ENCODE measurements at places on chromosomes 16 and 17.

- DNase-seq: no peak
Observed at GRCh38 chr17:77200711-77201110, 59.9 kb downstream of the SEC14L1 start.

DNA sequence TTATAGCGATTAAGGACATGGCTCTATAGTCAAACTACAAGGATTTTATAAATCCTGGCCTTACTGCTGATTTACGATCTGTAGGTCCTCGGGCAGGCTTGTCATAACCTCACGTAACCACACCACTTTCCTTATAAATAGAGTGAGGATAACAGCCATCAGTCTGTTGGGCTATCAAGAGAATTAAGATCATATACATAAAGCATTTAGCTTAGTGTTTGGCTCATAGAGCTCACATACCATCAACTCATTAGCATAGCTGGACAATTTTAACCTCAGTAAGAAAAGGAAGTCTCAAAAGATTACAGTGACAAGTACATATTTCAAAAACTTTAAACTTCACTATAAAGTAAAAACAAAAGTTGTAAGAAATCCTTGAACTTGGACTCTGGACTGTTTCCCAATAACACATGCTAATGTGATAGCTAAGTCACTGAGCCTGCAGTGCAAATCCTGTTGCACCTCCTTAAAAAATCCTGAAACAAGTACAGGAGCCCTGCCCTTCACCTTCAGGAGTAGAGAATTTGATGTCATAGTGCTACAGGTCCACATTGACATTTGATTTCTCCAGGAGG lies 20.8 kb upstream of the CLEC3A start:
- no peak for DNase-seq

DNA sequence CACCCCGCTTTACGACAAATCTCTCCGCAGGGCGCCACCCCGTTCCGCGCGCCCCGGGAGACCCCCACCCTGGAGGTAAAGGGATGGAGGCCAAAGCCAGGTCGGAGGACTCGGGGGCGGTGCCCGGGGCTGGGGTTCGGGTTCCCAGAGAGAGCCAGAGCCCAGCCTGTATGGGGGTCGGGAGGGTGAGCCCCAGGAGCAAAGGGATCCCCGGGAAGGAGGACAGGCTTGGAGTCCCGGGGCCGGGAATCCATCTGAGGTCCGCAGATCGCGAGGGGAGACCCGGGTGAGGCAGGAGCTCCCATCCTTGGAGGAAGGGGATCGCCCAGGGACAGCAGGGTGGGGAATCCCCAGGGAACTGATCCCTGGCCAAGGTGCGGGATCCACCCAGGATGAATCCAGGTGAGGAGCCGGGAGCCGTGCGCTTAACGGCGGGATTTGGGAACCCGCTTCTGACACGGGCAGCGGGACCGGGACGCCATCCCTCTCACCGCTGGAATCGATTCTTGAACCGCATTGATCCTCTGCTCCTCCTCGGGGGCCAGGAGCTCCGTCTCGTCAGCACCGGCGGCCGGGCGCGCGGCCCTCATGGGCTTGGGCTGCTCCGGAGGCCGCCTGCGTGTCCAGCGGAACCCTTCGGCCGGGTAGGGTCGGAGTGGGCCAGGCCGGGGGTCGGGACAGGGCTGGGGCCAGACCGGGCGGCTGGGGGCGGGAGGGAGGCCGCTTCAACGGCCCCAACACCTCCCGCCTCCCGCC lies at the start of gene MMD:
MMD (minus strand) TSS at position 657 of the 756 bp plus-strand sequence; CDS start at position 517, 140 bp downstream.
- DNase-seq: peak; percentile 68

GRCh38 chr16:27311897-27312303 lies 1.9 kb upstream of the IL4R start:
- DNase-seq: no peak

- no peak for DNase-seq
Observed at GRCh38 chr16:72969812-72970211, 78.1 kb downstream of the ZFHX3 start.

DNA sequence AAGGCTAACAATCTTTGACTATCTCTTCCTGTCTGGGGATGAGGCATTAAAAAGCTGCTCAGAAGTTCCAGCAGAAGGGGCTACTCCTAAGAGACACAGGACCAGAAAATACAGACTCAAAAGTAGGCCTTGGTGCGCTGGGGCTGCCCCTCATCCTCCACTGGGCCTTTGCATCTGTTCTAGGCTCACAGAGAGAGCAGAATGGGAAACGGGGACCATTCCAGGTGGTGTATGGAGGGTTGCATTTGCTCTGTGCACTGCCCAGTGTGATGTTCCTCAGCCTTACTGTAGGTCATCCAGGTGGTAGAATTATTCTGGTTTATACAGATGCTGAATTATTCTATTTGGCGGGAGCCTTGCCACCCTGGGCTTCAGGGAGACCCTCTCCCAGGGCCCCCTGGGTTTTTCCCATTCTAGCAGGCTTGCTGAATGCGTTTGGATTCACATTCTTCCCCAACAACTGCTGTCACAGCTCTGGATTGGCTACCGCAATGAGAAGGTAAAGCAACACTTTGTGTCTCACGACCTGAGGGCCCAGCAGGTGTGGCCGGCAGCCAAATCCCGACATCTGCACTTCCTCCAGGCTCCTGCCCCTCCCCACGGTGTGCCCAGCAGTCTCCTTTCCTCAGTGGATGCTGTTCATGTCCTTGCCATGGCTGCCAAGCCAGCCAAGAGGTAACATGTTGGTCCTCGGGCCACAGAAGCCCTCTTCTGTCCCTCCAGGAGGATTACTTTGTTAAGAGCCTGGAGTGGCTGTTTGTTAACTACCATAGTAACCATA lies 25.0 kb upstream of the ZNHIT3 start:
- no peak for DNase-seq

- no peak for DNase-seq
Observed at GRCh38 chr17:21522755-21523336, 146.7 kb downstream of the KCNJ12 start.

DNA sequence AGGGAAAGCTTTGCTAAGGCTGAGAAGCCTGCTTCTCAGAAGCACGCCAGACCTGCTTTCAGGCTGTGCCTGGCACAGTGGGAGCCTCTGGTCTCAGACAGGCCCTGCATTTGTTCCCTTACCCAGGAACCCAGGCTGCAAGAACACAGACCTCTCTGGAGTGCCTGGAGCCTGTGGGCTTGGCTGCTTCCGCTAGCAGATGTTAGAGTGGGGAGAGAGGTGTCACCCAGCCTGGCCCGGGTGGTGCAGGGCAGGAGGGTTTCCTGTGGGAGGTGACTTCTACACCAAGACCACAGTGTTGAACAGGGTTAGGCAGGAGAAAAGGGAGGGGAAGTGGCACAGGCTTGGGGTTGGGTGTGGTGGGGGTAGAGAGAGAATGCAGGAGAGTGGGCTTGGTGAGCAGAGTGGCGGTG lies 35.8 kb upstream of the ADGRG1 start:
- peak; percentile 84 for DNase-seq

DNA sequence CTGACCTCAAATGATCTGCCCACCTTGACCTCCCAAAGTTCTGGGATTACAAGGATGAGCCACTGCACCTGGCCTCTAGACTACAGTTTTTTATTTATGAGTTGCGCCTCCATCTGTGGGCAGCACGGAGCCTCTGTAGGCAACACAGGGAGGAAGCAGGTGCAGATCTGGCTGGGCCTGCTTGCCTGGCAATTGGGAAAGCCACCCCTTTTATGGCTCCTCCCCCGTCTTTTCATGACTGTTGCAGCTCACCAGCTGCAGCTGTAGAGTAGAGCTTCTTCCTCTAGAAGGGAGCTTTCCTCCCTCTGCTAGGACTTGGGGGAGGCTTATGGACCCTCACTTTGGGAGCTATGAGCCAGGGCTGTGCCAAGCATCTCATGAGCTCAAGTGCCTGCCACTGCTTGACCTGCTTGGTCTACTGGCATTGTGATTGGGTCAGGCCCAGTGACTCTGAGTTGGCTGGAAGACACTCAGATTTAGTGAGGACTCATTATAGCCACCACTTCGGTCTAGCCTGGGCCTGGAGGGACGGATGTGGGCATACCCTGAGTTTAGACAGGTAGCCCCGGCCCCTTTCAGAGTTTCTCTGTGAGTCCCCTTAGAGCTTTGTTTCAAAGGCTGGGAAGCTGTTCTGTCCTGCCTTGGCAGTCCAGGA lies 6.9 kb upstream of the SLC7A6 start:
- no peak for DNase-seq

GRCh38 chr17:74116087-74116717 lies 87.3 kb upstream of the RPL38 start:
- DNase-seq: no peak

DNA sequence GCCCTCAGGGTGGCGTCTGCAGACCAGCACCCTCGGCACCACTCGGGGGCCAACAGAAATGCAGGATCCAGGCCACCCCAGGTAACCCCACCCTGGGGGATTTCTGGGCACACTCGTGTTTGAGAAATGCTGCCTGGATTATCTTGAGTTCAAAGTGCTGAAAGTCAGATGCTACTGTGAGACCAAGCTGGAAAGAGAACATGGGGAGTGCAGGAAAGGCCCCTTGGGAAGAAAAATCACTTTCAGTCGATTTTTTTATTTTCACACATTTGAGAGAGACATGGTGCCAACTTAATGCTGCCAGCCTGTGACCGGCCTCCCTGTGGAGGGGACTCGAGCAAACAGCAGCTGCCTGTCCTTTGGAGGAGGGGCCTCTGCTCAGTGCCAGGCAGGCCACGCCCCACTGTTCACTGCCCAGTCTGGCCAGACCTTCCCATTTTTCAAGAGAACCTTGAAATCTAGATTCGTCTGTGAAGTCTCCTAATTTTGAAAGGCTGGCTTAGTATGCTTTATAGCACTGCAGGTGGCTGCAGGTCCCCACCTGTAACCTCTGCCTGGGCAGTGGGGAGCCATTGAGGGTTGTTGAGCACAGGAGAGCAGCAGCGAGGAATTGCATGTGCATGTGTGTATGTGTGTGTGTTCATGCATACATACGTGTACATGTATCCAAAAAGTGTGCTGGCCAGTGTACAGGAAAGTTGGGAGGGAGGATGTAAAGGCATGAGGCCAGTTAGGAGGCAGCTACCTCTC lies 70.7 kb upstream of the PLCG2 start:
- no peak for DNase-seq

DNA sequence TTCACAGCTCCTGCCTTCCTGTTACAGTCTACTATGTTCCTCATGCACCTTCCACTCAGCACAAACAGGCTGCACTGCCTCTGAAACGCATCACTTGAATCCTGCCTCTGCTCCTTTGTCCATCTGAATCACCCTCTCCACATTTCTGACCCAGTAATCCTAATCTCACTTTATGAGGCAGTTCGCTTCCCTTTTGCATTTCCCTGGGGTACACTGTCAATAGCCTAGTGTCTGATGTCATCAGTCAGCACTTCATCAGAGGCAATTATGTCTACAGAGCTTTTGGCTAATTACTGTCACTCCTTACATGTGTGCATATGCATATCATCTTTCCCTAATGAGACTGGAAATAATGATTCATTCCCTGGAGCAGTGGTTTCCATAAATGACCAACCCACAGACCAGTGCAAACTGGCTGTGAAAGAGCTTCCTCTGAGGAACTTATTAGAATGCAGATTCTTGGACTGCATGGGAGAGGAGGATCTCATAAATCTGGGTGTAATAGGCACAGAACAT lies 23.6 kb downstream of the CA4 start:
- DNase-seq: no peak

GRCh38 chr17:282000-282911 lies 70.4 kb downstream of the RPH3AL start:
- DNase-seq: no peak

GRCh38 chr16:76441391-76441790 lies 164.2 kb downstream of the CNTNAP4 start:
- DNase-seq: no peak

DNA sequence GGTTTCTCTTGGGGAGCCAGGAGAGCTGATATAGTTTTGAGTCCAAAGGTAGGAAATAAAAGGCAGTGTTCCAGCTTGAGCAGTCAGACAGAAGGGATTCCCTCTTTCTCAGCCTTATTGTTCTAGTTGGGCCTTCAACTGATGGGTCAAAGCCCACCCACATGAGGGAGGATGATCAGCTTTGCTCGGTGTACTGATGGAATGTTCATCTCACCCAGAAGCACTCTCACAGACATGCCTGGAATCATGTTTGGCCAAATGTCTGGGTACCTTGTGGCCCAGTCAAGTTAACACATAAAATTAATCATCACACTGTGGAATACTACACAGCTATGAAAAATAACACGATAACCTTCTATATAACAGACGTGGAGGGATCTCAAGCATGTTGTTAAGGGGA lies 23.1 kb upstream of the KCNG4 start:
- no peak for DNase-seq

- DNase-seq: no peak
Observed at GRCh38 chr17:7343250-7343649, 6.9 kb downstream of the ACAP1 start.

DNA sequence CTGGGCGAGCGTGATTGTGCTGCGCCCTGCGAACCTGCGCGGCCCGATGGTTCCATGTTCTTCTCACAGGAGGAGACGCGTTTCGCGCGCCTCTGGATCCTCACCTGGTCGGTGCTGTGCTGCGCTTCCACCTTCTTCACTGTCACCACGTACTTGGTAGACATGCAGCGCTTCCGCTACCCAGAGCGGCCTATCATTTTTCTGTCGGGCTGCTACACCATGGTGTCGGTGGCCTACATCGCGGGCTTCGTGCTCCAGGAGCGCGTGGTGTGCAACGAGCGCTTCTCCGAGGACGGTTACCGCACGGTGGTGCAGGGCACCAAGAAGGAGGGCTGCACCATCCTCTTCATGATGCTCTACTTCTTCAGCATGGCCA lies 1.0 kb downstream of the FZD2 start:
- no peak for DNase-seq

- no peak for DNase-seq
Observed at GRCh38 chr16:10493276-10493675, 87.1 kb downstream of the EMP2 start.

DNA sequence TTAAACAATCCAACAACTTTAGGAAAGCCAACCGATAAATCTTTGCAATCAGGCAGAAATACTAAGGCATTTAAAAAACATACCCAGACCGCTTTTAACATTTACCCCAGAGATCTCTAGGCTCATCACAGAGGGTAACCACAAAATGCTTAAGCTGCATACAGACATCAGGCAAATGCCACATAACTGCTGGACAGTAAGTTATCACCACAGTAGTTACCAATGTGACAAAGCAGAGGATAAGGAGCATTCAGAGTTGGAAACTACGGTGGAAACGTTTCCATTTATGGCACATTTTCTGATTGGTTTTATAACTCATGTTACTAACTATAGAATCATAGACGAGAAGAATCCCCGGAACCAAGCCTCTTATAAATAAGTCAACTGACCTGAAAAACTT lies 77.5 kb downstream of the KANSL1 start:
- DNase-seq: no peak

DNA sequence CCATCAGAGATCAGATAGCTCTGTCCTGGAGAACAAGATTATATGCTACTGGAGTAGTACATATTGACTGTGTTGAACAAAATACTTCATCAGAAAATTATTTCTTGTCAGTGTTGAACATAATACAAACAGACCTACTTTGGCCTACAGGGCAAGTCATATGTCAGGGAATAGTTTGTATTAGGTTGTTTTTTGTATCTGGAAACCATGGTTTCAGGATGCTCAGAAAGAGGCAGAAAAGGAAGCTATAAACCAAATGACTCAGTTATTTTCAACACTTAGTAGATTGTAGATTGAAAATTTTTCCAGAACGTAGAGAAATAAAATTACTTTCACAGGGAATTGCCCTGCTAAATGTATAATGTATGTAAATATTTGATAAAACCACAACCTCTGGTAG lies 198.4 kb downstream of the CYB561 start:
- DNase-seq: no peak

Measured in activated CD8-positive, alpha-beta memory T cell treated with anti-CD3 and anti-CD28 coated beads, Interleukin-2, amount 50 U/mL, for 48 hours (primary cell).